Fibroblast of skin of scalp (primary cell): ENCODE measurements at places on chromosomes 16 and 17.

- no peak for DNase-seq
Observed at GRCh38 chr17:17305281-17305801, 2.2 kb downstream of the NT5M start.

DNA sequence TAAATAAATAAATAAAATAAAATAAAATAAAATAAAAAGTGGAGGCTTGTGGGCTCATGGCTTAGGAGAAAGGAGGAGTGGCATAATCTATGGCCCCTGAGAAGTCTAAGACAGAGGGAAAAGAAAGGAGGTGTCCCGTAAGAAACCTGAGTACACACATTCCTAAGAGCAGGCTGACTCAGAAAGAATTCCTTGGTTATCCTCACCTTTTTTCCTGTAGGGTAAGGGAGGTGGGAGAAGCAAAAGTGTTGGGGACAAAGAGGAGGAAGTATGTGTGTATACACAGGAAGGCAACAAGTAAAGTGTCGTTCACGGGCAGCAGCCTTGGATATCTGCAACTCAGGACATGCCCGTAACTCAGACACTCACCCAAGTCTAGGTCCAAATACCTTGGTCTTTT lies 29.3 kb downstream of the MARF1 start:
- DNase-seq = no peak

GRCh38 chr16:29915590-29916247 lies 10.3 kb downstream of the KCTD13 start:
- DNase-seq = no peak

GRCh38 chr17:50681263-50682200 lies 26.2 kb downstream of the ANKRD40 start:
- DNase-seq = peak; percentile 87

DNA sequence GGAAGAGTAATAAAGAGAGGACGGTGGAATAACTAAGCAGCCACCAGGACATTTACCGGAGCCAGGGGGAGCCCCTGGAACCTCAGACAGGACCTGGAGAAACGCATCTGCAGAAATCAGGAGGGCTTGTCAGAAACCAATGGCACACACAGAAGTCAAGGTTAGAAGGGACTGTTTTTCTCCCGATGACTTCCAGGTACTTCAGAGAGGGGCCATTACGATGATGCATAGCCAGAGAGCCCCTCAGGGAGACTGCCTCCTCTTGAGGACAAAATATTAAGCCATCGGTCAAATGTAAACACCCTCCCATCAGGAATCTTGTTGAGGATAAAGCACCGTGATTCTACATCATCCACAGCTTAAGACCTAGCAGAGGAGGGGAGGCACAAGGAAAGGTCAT lies 333.6 kb upstream of the CDH5 start:
- no peak for DNase-seq

- no peak for DNase-seq
Observed at GRCh38 chr17:10177131-10177912, 21.1 kb downstream of the GAS7 start.

DNA sequence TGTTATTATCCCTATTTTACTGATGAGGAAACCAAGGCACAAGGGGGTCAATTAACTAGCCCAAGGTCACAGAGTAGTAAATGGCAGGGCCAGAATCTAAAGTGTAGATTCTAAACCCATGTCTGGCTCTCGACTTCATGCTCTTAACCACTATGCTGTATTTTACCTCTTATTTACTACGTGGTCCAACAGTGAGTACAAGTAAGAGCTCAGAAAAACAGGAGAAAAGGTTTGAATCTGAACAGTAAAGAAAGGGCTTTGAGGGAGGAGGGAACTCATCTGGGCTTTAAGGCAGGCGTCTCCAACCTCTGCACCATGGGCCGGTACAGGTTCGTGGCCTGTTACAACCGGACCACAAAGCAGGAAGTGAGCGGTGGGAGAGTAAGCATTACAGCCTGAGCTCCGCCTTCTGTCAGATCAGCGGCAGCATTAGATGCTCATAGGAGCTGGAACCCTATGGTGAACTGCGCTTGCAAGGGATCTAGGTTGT lies 62.9 kb downstream of the SMURF2 start:
- DNase-seq = no peak

DNA sequence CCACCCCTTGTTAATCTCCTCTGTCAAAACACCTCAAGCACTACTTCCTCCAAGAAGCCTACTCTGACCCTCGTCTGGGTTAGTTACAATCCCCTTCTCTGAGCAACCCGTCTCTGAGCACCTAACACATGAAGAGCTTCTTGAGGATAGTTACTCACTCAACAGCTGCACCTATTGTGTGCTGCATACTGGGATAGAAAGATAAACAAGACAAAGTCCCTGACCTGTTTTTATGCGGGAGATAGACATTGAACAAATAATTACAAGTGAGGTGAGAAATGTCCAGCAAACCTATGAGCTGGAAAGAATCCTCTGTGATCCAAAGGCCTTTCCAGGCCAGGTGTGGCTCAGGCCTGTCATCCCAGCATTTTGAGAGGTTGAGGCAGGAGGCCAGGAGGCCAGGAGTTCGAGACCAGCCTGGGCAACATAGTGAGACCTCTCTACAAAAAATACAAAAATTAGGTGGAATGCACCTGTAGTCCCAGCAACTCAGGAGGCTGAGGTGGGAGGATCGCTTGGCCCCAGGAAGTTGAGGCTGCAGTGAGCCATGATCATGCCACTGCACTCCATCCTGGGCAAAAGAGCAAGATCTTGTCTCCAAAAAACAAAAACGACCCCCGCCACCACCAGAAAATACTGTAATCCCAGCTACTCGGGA lies 5.5 kb upstream of the ZNF771 start:
- DNase-seq = no peak

GRCh38 chr17:64709481-64709880 lies 47.4 kb upstream of the SMURF2 start:
- no peak for DNase-seq

DNA sequence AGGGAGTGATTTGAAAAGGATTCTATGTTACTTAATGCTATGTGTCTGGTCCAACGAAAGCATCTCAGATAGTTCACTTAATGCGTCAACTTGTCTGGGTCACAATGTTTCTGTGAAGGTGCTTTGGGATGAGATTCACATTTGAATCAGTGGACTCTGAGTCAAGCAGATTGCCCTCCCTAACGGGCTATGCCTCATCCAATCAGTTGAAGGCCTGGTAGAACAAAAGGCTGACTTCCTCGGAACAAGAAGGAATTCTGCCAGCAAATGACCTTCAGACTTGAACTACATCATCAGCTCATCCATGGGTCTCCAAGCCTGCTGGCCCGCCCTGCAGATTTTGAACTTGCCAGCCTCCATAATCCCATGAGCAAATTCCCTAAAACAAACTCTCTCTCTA lies 15.2 kb downstream of the EMP2 start:
- no peak for DNase-seq

- no peak for DNase-seq
Observed at GRCh38 chr16:80071964-80072456, 468.8 kb upstream of the DYNLRB2 start.

DNA sequence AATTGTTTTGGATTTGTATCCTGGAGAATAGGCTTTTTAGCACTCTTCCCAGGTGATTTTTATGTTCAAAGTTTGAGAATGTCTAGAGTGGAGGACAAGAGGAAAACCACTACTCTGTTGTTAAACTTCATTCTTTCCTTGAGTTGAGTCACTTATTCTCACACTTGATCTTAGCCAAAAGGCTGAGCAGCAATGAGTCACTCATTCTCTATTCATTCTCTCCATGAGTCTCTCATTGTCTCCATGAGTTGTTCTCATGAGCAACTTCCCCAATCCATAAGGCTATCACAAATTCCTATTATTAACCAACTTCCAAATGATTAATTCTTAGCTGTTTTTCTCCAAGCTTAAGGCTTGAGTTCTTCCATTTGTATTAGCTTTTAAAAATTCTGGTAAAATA lies 1393.3 kb downstream of the CDH8 start:
- peak; percentile 60 for DNase-seq

DNA sequence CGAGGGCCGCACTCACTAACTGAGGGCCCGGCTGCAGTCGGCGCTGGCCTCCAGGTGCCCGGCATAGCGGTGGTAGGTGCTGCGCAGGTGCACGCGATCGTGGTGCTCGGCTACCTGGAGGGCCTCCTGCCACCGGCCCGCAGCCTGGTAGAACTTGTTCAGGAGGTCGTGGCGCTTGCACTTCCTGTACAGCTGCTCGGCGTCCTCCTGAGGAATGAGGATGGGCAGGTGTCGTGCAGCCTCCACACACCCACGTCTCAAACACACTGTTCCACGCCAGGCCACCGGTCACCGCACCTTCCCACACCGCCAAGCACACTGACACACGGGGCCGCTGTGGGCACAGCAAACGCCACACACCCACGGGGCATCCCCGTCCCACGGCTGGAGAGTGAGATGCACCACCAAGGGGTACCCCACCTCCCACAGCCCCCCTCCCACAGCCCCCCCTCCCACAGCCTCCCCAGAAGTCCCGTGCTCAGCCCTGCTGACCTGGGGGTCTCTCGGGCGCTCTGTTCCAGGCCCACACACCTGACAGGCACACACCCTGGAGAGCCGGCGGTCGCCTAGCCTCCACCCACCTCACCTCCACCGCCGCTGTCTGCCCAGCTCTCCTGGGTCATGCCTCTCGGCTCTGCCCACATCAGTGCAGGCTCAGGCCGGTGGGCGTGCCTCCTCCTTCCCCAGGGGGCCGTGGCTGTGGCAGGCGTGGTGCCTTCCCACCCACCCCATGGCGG lies 7.4 kb upstream of the TMEM204 start:
- DNase-seq = no peak

DNA sequence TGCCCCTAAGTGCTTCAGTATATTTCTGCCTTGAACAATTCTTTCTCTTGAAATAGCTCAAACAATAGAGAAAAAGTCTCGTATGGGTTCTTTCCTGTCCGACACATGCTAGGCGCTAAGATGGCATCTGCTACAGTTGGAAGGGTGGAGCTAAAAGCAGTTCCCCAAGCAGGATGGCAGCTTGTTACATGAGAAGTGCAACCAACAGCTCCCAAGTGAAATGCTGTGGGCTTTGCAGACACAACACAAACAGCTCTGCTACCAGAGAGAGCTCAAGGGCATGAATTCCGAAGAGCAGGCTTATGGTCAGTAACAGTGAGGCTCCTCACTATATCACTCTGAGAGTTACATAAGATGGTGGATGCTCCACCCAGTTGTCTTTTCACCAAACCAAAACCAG lies 83.8 kb downstream of the VPS53 start:
- DNase-seq = no peak

DNA sequence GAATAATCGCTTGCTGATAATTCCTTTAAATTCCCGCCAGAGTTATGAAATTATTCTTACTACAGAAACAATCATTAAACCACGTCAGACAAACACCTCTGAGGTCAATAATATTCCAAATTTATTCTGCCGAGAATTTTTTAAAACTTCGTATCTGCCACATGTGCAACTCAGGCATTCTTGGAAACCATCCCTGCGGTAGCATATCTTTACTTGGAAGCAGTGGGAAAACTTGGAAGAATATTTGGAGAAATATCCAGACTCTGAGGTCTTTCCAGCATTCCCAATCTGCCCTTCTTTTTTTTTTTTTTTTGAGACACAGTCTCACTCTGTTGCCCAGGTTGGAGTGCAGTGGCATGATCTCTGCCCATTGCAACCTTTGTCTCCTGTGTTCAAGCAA lies 2.0 kb upstream of the CCL11 start:
- peak; percentile 30 for DNase-seq

DNA sequence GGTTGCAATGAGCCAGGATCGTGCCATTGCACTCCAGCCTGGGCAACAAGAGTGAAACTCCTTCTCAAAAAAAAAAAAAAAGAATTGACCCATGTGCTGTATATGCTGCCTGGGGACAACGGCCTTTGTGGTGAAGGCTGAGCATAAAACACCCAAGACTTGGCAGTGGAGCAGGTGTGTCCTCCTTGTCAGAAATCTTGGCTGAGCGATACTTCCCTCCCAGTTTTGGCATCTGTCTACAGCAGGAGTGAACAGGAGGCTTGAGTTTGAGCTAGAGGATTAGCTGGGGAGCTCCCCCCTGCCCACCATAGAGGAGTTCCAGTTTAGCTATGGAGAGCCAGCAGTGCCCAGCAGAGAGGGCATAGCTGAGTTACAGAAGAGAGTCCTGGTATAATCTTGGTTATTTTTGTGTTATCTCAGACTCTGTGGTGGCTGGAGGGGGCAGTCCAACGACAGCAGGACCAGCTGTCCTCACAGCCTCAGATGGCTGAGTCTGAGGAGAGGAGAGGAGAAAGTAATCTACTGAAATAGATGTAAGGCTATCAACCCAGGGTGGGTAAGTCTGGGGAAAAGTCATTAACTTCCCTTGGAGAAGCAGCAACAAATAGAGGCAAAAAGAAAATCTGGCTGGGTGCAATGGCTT lies 18.4 kb downstream of the SP2 start:
- no peak for DNase-seq

DNA sequence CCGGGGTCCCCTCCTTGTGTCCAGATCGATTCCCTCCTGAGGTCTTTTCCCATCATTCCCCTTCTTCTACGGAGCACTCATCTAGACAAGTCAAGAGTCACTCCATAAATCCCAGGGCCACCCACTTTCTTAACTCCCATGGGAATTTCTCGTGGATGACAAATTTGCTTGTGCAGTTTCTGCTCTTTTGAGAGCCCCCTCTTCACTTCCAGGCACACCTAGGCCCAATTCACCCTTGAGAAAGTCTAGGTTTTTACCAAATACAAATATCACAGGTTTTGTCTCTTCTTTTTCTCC lies 522 bp upstream of the POLDIP2 start:
- no peak for DNase-seq

- peak; percentile 73 for DNase-seq
Observed at GRCh38 chr16:69535123-69536050, 30.4 kb upstream of the NFAT5 start.

DNA sequence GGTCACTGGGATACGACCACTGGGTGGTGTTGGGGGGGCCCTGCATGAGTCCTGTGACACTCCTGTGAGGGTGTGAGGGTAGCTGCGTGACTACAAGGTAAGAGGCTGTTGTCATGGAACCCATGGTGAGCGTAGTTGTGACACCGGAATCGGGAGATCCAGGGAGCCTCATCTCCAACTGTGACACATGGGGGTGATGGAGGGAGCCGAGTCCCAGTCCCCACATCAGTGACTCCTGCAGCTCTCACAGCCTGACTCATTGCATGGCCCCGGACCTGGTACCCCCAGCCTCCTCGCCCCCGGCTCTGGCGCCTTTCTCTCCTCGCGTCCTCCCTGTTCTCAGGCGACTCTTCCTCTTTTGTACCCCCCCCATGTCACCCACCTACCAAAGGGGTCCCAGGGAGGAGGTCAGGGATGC lies 14.2 kb downstream of the CDH16 start:
- no peak for DNase-seq

- DNase-seq = peak; percentile 46
Observed at GRCh38 chr17:16353317-16354174, at the start of gene CENPV. Gene CENPV, minus strand, starts transcription at chr17:16353469. Its CDS starts 33 bp downstream, at chr17:16353436.

GRCh38 chr17:36188891-36189306 lies 7.7 kb downstream of the CCL3L1 start:
- no peak for DNase-seq
